ENCODE measurements at places on chromosomes 7 and 10. TPM values are rescaled to one million over a fixed set of nuclear protein-coding genes. Genes with fewer than 3 reads are reported as not detected.

DNA sequence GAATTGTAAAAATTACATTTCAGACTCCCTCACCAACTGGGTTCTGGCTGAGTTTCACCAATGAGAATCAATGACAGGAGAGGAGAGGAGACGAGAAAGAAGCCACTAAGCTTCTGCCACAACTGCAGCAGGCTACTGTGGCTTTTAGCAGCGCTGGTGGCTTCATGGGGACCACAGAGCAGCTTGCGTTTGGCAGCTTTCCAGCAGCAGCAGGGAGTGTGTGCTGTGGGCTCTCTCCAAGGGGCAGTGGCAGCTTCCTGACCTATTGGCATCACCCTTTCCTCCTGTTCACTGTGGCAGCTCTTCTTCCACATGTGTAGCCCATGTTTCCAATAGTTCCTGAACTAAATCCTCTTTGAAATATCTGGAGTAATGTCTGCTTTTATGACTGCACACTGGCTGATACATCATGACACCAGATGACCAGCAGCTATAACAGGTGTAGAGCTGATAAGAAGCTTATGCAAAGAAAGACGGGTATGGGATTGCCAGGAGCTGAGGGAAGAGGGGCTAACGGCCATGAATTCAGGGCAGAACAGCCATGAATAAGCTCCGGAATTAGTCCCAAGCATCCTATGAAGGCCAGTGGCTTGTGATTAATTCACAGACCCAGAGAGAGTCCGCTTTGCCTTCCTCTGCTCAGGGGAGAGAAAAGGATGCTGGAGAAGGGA lies 46.8 kb downstream of the KCNH2 start:
- no peaks in the 10 kb centered on the region for H3K36me3 ChIP-seq
- H3K4me1 ChIP-seq, result peaks cover 7% of the 10 kb centered on the region
- no peak overlapping the region for H3K27ac ChIP-seq
- no peak overlapping the region for H3K4me3 ChIP-seq

DNA sequence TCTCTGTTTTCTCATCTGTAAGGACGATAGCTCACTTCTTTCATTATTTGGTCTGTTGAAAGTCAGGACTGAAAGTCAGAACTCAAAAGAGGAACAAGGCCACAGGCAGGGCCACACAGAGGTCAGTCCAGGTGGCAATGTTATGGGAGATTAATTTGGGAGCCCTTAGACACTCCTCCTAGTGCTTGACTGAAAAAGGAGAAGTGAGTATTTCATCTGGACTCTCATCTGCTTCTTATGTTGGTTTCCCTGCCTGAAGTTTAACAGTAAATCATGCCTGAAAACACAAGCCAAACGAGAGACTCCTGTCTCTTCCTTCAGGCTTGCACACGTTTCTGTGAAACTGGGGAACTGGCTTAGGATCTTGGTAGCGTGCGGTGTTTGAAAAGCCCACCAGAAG lies 248.5 kb downstream of the BUB3 start:
- no peaks in the 10 kb centered on the region for H3K27me3 ChIP-seq
- no peaks in the 10 kb centered on the region for H3K4me1 ChIP-seq
- no peaks in the 10 kb centered on the region for H3K36me3 ChIP-seq
- DNase-seq, result no peak

DNA sequence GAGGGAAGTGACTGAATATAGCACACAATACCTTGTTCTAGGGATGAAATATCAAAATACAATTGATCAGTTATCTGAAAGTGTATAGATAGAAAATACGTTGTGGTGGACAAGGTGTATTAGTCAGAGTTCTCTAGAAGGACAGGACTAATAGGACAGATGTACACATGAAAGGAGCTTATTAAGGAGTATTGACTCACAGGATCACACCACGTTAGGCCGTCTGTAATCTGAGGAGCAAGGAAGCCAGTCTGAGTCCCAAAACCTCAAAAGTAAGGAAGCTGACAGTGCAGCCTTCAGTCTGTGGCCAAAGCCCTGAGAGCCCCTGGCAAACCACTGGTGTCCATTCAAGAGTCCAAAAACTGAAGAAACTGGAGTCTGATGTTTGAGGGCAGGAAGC lies 406.1 kb downstream of the MDFIC start:
- peaks cover 26% of the 10 kb centered on the region for H3K4me1 ChIP-seq
- H3K27ac ChIP-seq, result no peak overlapping the region
- H3K36me3 ChIP-seq, result no peaks in the 10 kb centered on the region
- H3K27me3 ChIP-seq, result no peaks in the 10 kb centered on the region

The ZP3 gene
- total RNA-seq, result 0.99 TPM

The UTF1 gene
- total RNA-seq, result not detected

Measured in SJCRH30 (cell line).